ENCODE measurements at places on chromosomes 7 and 10. TPM values are rescaled to one million over a fixed set of nuclear protein-coding genes. Genes with fewer than 3 reads are reported as not detected.

DNA sequence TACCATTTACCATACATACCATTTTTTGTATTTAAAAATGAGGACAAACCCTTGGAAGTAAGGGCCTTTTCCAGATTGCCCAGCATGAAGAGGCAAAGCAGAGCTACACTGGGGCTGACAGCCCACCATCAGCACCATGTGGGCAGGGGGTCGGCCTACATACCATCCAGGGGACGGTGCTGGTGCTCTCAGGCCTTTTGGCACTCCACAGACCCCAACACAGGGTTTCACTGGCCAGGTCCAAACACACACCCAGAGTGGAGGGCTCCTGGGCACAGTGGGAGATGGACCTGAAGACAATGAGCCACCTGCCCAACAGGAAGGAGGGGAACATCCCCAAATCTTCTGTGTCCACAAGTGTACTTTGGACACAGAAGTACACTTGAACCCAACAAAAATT is 69.2 kb upstream of the CAMK2B start:
- no peak for DNase-seq

GRCh38 chr7:30027065-30027456 is 559 bp upstream of the FKBP14 start:
- DNase-seq, result peak; percentile 57

- DNase-seq, result peak; percentile 69
Measured at GRCh38 chr7:139727151-139727705, 50.6 kb downstream of the HIPK2 start.

DNA sequence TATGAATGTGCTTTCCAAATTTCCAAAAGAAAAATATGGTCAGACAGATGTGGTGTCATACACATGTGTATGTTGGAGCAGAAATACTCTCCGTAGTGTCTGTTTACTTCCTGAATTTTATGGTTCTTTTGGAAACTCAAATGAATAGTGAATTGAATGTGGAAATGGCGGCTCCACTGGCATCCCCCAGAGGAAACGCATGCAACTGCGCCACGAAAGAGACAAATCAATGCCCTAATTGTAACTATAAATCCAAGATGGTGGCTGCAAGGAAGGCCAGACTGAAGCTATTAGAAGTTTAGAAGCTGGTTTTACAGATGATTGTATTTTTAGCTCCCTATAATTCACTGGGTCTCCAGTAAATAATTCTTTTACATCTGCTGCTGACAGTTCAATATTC is 246.7 kb downstream of the FGFR2 start:
- DNase-seq, result no peak

DNA sequence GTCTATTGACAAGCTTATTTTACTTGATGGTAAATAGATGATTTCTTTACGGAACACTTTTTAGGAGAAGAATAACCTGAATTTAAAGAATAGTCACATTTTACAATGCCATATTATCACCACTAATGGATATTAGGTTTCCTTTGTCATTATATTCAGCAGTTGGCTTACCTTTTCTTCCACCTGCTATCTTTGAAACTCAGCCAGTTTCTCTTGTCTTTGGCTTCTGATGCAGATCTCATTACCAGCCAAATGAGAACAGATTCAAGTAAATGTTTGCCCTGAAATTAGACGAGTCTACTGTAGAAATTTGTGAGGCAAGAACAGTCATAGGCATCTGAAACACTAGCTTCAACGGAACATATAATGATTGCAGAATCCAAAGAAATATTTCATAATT is 85.5 kb upstream of the OIT3 start:
- no peak for DNase-seq

- DNase-seq, result peak; percentile 98
Measured at GRCh38 chr10:33365871-33366411, 31.5 kb upstream of the NRP1 start.

DNA sequence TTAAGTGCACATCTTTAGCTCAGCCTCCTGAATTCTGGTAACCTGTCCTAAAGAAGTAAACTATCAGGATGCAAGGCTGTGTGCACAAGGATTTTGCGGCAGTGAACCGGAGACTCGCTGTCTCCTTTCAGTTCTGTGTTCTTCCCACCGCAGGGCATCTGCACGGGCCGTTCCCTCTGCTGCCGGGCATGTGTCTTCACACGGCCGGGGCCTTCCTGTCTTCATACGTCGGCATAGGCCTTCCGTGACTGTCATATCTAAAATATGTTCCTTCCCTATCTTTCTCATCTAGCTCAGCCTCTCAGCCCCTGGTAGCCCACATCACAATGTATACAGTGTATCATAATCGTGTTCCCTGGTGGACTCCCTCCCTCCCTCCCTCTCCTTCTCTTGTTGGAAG is 16.4 kb downstream of the PALD1 start:
- DNase-seq, result no peak

Gene ZNF239
- 12.7 TPM for total RNA-seq

Gene NRAP
- total RNA-seq, result not detected

Gene CLRN3
- total RNA-seq, result not detected

Gene IL6
- total RNA-seq, result 18.3 TPM
